Stimulated activated CD4-positive, alpha-beta T cell treated with anti-CD3 and anti-CD28 coated beads, Interleukin-1b, Interleukin-23, amount 100 ng/mL, for 48 hours (primary cell): ENCODE measurements at places on chromosomes 11 and 22.
A peak's percentile ranks its signal among the peaks of the same experiment; 100 is the strongest.

DNA sequence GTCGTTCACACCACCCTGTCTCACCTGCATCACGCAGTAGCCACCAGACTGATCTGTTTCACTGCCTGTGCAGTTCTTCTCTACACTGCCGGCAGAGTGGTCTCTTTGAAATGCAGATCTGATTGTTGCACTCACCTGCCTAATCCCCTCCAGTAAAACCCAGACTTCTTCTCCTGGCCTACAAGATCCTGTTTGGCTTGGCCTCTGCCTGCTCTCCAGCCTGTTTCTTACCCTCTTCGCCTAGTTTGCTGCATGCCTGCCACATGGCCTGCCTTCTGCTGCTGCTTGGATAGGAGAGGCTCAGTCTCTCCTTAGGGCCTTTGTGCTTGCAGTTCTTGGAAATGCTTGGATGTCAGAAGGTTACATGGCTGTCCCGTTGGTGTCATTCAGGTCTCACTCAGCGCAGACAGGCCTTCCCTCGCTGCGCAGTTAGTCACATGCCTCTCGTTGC lies 42.0 kb downstream of the PACS1 start:
- DNase-seq, result no peak

DNA sequence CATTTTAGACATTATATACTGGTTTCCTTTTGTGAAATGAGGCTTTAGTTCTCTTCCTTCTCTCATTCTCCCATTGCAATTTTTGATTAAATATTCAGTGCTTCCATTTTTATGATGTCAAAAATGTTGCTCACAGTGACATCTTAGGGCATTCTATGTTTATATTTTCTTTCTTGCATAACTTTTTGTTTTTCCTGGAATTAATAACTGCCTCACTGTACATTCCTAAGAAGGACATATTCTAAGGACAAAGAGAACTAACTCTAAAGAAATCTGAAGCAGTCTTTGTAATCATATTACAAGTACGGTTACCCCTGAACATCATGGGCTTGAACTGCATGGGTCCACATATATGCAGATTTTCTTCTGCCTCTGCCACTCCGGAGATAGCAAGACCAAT lies 25.8 kb upstream of the P2RY6 start:
- no peak for DNase-seq

DNA sequence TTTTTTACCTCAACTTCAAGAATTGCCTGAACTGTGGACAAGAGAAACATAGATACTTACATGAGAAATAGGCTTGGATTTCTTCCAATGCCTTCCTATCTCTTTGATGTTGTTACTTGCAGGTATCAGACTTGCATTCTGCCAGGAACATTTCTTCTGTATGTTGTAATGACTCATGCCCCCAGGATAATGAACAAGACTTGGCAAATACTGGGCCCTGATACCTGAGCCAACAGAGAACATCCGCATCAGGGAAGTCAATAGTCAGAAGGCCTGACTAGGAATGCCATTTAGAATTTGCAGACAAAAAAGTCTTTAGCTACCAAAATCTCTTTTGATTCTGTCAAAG lies 273.7 kb upstream of the KIRREL3 start:
- DNase-seq, result no peak

- DNase-seq, result no peak
These were observed 7.6 kb downstream of the SLC39A13 start for GRCh38 chr11:47415949-47416472.

DNA sequence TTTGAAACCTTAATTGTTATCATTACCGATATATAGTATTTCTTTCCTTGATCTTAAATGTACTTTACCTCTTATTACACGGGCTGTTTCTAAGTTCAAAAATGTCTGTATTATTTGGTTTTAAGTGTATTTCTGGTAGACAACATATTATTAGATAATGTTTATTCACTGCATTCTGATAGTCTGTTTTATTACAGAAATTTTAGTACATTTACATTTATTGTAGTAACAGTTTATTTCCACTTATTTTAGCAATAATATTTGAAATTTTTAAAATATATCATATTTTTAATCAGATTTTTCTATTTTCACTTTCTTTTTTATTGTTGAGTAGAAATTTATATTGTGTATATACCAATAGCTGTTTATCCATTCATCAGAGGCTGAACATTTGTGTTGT lies 1195.2 kb downstream of the TBC1D22A start:
- DNase-seq, result no peak

GRCh38 chr11:130198292-130198691 lies 38.7 kb downstream of the ST14 start:
- DNase-seq, result no peak

DNA sequence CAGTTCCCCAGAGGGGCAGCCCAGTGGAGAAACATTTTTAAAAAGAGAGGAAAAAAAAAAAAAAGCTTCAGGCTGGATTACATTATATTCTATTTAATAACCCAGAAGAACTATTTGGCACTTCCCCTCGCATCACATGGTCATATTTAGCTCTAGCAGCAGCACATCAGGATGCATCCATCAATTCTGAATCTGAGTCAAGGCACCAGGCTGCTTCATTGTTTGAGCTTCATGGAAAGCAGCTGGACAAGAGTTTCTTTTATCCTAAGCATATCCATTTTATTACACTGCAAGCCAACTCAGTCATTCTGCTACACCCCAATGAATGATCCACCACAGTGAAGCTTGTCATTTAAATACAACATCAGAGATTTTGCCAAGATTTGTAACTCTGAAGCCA lies 10.0 kb downstream of the SPTY2D1 start:
- DNase-seq, result no peak

DNA sequence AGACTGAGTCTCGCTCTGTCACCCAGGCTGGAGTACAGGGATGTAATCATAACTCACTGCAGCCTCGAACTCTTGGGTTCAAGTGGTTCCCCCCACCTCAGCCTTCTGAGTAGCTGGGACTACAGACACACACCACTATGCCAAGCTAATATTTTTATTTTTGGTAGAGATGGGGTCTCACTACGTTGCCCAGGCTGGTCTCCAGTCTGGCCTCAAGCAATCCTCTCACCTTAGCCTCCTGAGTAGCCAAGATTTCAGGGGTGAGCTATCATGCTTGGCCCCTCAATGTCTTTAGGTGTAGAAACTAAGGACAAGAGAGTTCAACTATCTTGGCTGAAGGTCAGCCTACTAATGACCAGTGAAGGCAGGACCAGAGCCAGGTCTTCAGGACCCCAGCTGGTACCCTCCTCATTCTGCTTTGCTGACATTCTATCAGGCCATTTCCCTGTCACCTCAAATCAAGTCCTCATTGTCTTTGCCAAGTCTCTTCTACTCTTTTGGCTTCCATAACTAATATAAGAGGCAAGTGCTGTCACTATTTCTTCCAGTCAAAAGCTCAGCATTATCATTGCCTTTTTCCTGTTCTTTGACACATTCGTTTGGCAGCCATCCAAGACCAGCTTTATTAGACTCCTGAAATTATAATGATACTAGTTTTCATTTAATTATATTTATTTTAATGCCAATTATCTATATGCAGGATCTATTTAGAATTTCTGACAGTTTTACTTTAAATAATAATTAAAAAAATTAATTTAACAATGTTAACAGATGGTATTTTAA lies 264.2 kb upstream of the PITPNB start:
- no peak for DNase-seq

DNA sequence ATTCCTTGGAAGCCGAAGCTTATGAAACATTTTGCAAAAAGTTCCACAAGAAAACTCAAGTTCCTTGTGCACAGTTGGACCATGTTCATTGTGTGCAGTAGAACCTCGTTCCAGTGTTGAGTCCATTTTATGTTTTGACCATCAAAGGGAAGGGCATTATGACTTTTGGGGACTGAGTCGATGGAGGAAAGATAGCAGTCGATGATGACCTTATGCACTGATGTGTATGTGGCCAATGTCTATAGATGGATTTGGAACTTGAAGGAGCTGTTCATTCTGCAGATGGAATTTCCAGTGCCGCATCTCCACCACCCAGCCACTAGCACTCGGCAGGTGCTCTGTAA lies 71.5 kb upstream of the IGLL5 start:
- no peak for DNase-seq

DNA sequence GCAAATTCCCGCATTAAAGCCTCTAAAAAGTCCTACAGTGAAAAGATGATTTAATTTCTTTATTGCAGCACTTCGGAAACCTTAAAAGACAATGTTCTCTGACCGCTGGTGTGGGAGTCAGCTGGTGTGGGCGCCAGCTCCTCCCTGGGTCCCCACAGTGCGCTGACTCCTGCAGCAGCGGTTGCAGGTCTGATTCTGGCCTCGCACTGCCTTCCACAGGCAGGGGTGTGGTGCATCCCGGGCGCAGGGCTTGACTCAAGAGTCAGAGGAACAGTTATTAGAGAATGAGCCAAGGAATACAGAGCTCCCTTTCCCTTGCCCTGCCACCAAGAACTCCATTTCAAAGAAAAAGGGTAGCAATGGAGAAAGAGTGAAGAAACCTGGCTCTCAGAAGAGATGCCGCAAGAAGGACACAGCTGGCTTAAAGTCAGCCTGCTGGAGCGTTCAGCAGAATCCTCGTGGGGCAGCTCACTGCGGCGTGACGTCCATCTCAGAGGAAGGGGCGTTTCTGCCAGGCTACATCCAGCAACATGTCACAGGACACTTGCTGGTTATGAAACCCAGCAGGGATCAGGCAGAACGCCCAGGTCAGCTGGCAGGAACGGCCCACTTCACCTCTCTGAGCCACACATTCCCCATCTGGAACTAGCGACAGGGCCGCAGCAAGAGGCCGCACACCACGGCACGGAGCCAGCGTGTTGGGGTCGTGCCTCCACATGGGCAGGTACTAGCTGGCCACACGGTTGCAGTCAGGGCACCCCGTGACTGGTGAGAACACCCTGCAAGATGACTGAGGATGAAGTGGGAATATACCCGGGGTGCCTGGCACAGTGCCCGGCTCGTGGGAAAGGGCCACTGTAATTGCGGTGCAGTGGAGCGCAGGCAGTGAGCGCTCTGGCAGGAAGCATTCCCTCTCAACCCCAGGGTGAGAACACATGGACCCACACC lies 18.1 kb upstream of the EFCAB6 start:
- no peak for DNase-seq

GRCh38 chr22:31144223-31144622 lies 3.9 kb upstream of the PLA2G3 start:
- DNase-seq, result no peak

- no peak for DNase-seq
These were observed 340.2 kb downstream of the TBC1D22A start for GRCh38 chr22:47102648-47103047.

- DNase-seq, result no peak
These were observed 2.7 kb downstream of the CHRM4 start for GRCh38 chr11:46388619-46389449.

DNA sequence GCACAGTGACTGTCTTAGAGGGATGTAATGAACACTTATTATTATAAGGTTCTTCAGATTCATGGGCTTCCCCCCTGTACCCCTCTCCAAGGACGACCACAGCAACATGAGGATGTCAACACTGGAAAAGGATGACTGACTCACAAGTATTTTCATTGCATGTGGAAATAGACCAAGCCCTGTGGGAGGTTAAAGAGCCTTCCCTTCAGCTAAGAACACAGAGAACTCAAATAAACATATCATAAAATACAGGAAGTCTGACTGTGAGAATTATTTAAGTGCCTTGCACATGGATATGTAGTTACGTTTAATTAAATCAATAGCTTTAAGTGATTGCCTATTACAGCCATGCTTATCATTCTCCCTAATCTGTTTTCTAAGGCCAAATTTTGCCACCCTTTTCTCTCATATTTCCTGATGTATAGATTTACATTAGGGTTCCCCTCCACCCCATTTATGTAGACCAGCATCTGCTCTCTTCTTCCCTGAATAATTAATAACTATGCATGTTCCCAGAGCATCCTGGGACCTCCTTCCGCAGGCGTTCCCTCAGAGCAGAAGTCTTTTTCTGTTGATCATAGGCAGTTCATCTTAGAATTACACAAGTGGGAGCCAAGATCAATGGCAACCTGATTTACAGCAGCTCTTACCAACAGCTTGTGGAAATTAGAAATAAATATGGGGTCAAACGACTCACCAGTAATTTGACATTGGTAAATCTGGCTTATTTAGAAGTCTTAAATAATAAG lies 226.9 kb downstream of the OPCML start:
- no peak for DNase-seq

DNA sequence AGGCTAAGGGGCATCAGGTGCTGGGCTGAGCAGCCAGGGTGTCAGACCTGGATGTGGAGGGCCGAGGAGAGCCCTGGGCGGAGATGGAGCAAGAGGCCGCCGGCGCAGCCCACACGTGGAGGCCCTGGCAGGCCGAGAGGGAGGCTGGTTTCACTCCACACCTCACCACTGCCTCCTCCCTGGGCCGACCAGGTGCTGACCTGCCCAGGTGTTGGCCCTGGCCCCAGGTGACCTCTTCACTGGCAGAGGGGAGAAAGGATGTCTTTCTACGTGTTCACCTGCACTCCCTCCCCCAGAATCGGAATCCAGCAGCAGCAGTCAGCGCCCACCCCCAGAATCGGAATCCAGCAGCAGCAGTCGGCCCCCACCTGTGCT lies 781 bp downstream of the ANO9 start:
- DNase-seq, result no peak

- DNase-seq, result no peak
These were observed 680 bp downstream of the IFT46 start for GRCh38 chr11:118565051-118565450.

- no peak for DNase-seq
These were observed 7.6 kb upstream of the MICAL2 start for GRCh38 chr11:12102588-12103410.

DNA sequence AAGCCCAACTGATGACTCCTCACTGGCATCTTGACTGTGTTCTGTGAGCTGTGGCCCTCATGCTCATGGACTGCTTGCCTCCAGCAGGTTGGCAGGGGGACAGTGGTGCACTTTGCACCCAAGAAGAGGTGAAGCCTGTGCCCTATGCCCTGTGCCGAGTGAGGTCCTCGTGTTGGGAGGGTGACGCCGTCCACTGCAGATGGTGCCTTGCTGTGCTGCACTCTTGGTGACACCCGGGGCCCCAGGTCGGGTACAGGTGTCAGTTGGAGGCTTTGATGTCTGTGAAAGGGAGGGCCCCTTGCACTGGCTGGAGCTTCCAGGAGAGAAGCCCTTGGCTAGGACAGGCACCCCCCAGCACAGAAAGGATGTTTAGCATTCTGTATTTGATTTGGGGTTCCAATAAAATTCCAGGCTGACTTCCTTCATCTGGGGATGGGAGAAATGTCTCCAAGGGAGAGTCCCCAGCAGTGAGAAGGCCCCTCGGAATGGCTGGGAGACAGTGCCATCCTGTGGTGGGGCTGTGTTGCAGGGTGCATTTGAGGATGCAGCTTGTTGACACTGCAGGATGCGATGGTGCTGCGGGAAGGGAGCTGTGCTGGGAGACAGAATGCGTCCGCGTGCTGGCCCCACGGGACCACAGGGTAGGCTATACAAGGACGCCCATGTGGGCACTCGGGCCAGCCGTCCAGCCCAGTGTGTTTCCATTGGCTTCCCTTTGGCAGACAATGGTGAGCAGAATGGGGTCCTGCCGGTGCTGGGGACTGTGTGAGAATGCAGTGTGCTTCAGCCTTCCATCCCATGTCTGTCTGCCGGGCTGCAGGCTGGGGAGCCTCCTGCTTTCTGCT lies 2.5 kb upstream of the ZDHHC8 start:
- DNase-seq, result peak; percentile 55
